GDM1 (cell line): ENCODE measurements at places on chromosomes 12 and 14.
A peak's percentile ranks its signal among the peaks of the same experiment; 100 is the strongest.

DNA sequence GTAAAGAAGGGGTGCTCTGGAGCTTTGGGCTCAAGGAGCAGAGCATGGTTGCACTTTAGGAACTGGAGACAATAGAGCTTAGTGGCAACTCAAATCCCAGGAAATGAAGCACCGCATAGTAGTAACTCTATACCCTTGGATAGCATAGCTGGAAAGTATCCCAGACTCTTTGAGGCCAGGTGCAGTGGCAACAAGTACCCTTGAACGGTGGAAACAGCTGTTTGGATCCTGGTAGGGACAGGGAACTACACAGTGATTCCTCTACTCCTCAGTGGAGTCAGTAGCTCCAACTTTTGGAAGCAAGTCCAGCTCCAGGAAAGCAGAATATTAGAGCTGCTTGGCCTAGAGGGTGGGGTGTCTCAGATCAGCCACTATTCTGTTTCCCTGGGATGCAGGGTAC, 129.0 kb upstream of the WSCD2 start:
- no peak for DNase-seq

GRCh38 chr14:90382491-90383125, 14.2 kb upstream of the CALM1 start:
- peak; percentile 63 for DNase-seq

GRCh38 chr12:129660946-129661345, 242.9 kb downstream of the TMEM132D start:
- no peak for DNase-seq

- no peak for DNase-seq
Observed at GRCh38 chr12:53969588-53970259, 3.2 kb upstream of the HOXC11 start.

GRCh38 chr12:46087916-46088439, 97.6 kb upstream of the SCAF11 start:
- DNase-seq = no peak

DNA sequence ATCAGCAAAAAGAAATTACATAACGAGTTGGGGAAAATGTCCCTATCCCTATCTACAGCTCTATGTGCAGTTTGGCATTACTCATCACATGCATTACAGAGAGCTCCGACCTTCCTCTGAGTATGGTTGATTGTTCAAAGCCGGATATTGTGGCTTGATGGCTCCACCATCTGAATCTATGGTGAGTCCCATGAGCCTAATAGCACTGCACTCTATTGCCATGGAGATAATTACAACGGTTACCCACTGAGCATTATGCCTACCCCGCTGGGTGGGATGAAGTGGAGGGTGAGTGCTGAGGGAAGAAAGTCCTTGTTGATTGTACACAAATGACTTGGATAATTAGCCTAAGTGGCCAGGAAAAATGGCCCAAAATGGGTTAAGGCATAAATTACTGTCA, 800.5 kb downstream of the NRXN3 start:
- DNase-seq = no peak

DNA sequence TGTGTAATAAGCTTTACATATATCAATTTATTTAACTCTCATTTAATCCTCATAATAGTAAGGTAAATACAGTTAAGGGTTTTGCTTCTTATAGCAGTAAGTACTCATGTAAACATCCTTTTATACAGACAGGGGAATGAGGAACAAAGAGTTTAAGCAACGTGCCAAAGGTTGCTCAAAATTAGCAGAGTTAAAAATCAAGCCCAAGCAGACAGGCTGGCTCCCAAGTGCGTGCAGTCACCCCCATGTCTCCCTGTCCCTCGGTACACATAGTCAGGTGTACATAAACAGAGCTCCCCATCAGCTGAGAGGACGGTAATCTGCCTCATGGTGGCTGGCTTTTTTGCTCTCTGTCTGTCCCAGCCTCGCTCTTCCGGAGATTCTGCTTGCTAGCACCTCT, 126.4 kb downstream of the DERA start:
- DNase-seq = no peak

- no peak for DNase-seq
Observed at GRCh38 chr12:117311-117710, 50.7 kb downstream of the IQSEC3 start.

GRCh38 chr12:27013611-27014084, 536 bp downstream of the TM7SF3 start:
- no peak for DNase-seq

GRCh38 chr14:63266106-63266505, 52.6 kb downstream of the GPHB5 start:
- no peak for DNase-seq

GRCh38 chr12:31033681-31034080, 40.0 kb upstream of the DDX11 start:
- DNase-seq = no peak

DNA sequence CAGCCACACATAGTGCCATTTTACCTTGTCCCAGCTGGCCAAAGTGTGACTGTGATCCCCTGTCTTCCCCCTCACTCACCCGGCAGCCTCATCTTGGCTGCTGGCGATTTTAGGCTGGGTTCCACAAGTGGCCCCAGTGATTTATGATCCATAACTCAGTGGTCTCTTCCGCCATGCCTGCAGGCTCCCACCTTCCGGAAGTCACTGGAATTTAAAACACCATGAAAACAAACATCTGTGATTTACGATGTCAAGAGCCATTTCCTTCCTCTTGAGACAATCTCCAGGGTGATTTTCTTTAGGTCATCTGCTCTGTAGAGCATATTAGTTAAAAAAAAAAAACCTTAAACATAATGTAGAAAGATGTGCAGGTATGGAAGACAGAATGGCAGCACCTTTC, 282.3 kb downstream of the CACNA1C start:
- DNase-seq = no peak

DNA sequence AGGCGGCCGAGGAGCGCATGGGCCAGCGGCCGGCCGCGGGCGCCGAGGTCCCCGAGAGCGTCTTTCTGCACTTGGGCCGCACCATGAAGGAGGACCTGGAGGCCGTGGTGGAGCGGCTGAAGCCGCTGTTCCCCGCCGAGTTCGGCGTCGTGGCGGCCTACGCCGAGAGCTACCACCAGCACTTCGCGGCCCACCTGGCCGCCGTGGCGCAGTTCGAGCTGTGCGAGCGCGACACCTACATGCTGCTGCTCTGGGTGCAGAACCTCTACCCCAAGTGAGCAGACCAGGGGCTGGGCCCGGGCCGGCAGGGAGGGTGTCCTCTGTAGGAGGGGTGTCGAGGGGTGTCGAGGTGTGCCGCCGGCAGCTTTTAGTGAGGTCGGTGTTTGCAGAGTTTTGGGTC, 4.1 kb downstream of the TNFAIP2 start:
- no peak for DNase-seq
